Psoas muscle (tissue), 8 donors: ENCODE measurements at places on chromosomes 1 and 21. TPM values are rescaled to one million over a fixed set of nuclear protein-coding genes. Genes with fewer than 3 reads are reported as not detected.

Gene FYB2
- total RNA-seq: 1.3 TPM

DNA sequence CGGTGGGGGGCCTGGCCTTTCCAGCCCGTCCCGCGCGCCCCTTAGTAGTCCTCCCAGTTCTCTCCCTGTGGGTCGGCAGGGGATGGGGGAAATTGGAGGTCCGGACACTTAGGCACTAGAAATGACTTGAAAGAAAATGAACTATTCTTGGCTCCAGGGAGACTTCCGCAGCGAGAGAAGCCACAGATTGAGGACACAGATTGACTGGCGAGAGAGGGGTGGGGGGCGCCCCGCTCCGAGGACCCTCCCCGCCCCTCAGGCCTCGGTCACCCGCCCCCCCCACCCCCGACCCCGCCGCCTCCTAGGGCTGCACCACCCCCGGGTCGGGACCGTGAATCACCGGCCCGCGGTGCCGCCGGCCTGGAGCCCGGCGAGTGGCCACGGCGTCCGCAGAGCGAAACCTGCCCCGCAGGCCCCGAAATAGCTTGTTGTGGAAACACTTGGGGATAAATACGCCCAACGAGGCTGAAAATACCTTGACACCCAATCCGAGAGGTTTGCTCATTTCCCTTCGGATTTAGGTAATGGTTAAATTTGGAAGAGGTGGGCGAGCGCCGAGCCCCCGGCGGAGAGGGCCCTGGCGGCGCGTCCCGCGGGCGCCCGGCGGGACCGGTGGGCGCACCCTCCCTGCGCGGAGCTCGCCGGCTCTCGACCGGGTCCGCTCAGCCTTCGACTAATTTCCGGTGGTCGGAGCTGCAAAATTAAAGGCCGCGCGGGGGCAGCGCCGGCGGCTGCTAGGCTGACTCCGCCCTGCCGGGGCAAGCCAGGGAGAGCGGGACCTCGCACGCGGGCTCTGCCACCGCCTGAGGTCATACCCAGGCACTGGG lies at the start of gene GFI1:
Gene GFI1 (minus strand): TSS at position 675 of the 827 bp plus-strand sequence. CDS start 3,438 bp downstream, outside the sequence.
- DNase-seq: peak; percentile 34

GRCh38 chr1:204528241-204528640 lies 12.0 kb downstream of the MDM4 start:
- no peak for DNase-seq

DNA sequence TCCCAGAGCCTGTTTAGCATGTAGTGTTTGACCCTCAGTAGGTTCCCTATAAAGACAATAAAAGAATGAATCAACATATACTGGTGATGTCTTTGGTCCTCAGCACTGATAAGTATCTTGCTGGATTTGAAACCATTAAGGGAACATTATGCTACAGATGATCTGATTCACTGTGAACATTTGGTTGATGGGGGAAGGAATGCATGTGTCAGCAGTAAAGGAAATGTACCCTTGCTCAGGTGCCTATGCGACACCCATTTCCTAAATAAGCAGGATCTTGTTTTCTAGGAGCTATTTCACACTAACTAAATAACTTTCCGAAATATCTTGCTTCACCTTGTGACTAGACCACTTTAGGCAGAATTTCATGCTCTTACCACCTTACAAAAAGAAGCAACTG lies 13.0 kb downstream of the TEX38 start:
- DNase-seq: no peak

- DNase-seq: no peak
These were observed 56.4 kb upstream of the TPTE start for GRCh38 chr21:10464975-10465374.

Gene FHL3
- 1,187 TPM for total RNA-seq

DNA sequence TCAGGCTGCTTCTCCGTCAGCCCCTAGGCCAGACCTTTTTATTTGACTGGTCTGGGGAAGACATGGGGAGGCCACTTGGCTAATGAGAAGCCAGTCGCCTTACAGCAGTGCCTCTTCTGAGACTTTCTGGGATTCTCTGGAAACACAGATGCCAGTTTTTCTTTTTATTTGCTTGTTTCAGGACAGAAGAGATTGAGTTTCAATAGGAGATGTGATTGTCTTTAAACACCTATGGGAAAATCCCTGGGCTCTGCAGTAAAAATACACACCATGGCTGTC lies 15.4 kb upstream of the BTG2 start:
- no peak for DNase-seq

DNA sequence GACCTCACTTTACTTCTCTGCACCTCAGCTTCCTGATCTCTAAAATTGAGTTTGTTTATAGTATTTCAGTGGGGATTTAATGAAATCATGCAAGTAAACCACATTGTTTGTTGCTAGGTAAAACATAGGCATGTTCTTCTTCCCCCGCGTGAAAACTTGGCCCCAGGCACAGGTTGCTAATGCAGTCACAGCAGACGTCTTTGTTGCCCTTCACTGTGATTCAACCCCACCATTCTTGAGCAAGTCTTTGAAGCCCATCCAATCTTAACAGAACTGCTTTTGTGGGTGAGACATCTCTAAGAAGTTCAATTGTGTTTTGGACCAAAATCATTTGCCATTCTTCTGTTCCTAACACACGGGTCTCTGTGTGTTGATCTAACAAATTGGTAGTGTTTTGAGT lies 185.5 kb downstream of the ZNF281 start:
- no peak for DNase-seq

Gene EBNA1BP2
- 44.1 TPM for total RNA-seq

Gene CA6
- total RNA-seq: not detected

Gene DMRTA2
- not detected for total RNA-seq

Gene GNAT2
- not detected for total RNA-seq

Gene TDRD5
- not detected for total RNA-seq

GRCh38 chr1:32592943-32593342 lies 53.7 kb downstream of the ZBTB8A start:
- DNase-seq: no peak

GRCh38 chr1:155777582-155777981 lies 79.4 kb downstream of the GON4L start:
- DNase-seq: no peak

Gene CELF3
- not detected for total RNA-seq

GRCh38 chr1:151003180-151003579 lies 3.5 kb downstream of the MINDY1 start:
- DNase-seq: no peak

GRCh38 chr1:37995751-37996345 lies 6.0 kb upstream of the SF3A3 start:
- DNase-seq: peak; percentile 93

Gene LMX1A
- total RNA-seq: 0.36 TPM

- DNase-seq: peak; percentile 43
These were observed 772 bp downstream of the UCK2 start for GRCh38 chr1:165828103-165828668.

Gene PUSL1
- total RNA-seq: 7.3 TPM

DNA sequence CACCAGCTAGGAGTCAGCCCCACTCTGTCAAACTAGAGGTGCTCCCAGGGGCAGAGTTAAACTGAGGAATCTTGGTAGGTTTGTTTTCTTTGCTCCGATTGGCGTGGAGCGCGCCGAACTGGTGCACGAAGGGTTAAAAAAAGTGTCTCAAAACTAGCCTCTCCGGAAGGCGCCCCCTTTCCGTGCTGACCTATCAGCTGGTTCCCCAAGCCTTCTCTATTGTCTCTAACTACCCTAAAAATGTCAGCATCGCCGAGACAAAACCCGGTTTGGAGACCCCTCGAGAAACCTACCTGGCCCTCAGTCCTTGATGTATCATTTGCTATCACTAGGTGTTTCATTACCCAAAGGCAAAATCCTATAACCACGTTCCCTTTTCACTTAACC lies 2.2 kb downstream of the TGFB2 start:
- peak; percentile 61 for DNase-seq
